ENCODE measurements at places on chromosomes 12 and 14.
A peak's percentile ranks its signal among the peaks of the same experiment; 100 is the strongest.

DNA sequence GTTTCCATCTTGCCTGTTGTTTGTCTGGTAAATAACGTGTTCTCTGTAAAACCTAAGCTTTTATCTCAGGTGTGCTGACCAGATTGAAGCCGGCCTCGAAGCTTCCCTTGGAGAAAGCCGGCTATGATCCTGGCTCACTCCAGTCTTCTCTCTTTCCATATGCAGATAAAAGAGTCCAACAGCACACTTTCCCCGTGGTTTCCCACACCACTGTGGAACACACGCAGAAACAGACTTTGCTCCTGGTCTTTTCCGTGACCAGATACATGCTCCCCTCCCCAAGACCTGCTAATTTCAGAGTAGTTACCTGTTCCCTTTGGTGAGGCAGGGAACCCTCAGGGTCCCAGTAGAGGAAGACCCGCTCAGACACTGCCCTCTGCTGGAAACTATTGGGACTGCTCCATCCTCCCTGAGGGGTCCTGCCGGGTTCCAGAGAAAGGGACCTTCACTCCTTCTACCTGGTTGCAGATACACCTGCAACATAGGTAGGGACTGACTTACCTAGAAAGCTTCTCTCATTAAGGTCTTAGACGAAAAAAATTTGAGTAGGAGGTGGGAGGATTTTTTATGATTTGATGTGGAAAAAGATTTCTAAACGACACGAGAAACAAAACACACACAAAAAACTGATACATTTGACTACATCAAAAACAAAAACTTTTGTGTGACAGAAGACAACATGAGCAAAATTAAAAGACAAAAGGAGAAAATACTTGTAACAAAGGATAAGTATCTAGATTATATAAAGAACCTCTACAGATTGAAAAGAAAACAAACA is 415.4 kb upstream of the CCDC196 start:
- DNase-seq = peak; percentile 49

GRCh38 chr14:71454010-71454409 is 478.2 kb upstream of the RGS6 start:
- DNase-seq = no peak

GRCh38 chr12:94597268-94597667 is 53.1 kb downstream of the TMCC3 start:
- DNase-seq = no peak

- DNase-seq = no peak
Measured at GRCh38 chr12:269191-269590, 6.6 kb upstream of the SLC6A13 start.

GRCh38 chr12:24853588-24853987 is 95.3 kb downstream of the BCAT1 start:
- DNase-seq = no peak

GRCh38 chr12:21416511-21417121 is 20.8 kb upstream of the PYROXD1 start:
- DNase-seq = no peak

- DNase-seq = no peak
Measured at GRCh38 chr12:49298160-49298559, 3.2 kb downstream of the PRPH start.

GRCh38 chr12:93243689-93244513 is 133.8 kb upstream of the NUDT4 start:
- peak; percentile 38 for DNase-seq

GRCh38 chr12:45546545-45546944 is 183.0 kb upstream of the ARID2 start:
- DNase-seq = no peak

DNA sequence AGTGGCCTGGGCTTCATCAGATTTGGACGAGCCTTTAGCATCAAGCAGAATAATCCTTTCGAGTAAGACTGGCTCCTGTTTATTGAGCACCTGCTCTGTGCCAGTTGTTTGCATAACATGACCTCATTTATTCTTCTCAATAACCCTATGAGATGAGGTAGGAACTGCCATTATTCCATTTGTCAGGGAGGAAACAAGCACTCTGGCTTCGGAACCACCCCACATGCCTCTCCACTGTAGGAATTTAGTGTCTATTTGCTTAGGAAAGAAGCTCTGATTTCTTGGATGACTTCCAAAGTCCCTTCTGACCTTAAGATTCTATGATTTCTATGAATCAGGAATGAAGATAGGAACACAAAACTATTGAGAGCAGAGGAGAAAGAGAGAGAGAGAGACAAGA is 11.0 kb downstream of the SAMD4A start:
- no peak for DNase-seq

DNA sequence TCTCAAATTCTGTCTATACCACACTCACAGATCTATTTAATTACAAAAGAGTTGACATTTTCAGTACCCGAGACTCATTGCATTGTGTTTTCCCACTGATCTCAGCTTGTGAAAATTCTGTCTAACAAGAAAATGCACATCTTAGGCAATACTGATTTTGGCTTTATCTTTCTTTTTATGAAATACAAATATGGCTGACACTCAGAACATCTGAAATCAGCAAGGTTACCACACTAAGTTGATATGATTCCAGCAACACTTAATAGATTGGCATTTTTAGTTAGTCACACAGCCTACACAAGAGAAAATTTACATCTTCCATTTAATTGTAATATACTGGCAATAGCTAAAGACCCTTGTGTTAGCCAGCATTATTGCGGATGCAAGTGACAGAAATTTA is 40.3 kb downstream of the PEX5 start:
- no peak for DNase-seq

- no peak for DNase-seq
Measured at GRCh38 chr12:8816448-8817050, 5.9 kb upstream of the A2ML1 start.

DNA sequence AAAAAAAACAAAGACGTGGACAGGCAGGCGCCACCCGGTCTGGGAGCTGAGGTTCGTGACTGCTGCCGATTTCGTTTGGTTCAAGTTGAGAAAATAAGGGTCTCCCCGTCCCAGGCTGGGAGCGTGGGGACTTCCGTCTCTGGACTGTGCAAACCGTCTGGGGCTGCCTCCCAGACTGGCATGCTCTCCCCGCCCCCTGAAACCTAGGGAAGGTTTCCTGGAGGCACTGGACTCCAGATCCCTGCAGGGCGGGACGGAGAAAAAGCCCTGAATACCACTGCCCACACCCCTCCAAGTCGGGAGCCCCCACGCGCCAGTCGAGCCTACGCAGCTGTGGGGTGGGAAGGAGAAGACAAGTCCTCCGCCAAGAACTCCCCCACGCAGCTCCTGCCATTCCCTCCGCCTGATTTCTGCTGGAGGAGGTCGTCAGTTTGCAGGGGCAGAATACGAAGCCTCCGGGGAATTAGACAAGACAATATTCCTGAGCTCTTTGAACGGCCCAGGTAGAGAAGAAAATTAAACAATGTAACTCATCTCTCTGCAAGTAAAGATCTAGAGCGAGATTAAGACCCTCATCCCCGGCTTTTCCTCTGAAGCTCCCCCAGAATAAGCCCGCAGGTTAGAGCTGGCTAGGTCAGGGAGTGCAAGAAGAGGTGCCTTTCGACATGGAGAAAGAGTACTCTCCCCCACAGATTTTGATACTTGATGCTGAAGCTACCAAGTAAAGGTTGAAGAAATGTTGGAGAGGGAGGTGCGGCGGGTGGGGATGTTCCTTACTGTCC is 10.4 kb upstream of the HOXC13 start:
- DNase-seq = no peak

- DNase-seq = no peak
Measured at GRCh38 chr12:83386527-83387264, 700.0 kb downstream of the TMTC2 start.

DNA sequence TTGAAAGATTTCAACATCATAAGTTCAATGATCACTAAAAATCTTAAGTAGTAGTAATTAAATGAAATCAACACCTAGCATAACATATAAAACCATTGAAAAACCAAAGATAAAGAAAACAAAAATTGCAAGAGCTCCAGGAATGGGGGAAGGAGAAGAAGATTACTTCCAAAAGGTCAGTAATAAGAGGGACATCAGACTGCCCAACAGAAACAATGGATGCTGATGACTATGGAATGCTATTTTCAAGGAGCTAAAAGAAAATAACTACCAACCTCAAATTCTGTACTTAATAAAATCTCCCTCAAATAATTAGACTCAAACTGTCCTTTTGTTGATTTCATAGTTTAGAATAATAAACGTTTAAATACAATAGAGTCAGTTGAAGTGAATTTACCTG is 314.5 kb upstream of the LMO3 start:
- no peak for DNase-seq

DNA sequence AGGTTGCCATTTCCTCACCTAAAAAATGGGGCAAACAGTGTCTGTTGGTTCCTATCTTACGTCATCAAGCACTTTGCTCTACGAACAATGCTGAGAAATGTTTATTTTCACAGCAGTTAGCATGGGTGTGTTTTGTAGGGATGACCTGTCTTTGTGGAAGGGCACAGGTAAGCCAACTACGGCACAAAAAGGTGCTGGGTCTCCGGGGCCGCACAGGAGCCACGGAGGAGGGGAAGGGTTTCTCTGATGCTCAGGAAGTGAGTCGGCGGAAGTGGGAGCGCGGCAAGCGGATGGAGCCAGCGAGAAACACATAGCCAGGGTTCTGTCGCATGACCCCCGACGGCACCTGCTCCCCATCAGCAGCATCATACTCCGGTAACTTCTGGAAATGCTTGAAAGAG is 65.6 kb upstream of the TCL1B start:
- DNase-seq = no peak

GRCh38 chr12:120230326-120230973 is 29.5 kb upstream of the RPLP0 start:
- DNase-seq = no peak

- DNase-seq = no peak
Measured at GRCh38 chr12:123268850-123269249, 2.8 kb downstream of the CDK2AP1 start.

DNA sequence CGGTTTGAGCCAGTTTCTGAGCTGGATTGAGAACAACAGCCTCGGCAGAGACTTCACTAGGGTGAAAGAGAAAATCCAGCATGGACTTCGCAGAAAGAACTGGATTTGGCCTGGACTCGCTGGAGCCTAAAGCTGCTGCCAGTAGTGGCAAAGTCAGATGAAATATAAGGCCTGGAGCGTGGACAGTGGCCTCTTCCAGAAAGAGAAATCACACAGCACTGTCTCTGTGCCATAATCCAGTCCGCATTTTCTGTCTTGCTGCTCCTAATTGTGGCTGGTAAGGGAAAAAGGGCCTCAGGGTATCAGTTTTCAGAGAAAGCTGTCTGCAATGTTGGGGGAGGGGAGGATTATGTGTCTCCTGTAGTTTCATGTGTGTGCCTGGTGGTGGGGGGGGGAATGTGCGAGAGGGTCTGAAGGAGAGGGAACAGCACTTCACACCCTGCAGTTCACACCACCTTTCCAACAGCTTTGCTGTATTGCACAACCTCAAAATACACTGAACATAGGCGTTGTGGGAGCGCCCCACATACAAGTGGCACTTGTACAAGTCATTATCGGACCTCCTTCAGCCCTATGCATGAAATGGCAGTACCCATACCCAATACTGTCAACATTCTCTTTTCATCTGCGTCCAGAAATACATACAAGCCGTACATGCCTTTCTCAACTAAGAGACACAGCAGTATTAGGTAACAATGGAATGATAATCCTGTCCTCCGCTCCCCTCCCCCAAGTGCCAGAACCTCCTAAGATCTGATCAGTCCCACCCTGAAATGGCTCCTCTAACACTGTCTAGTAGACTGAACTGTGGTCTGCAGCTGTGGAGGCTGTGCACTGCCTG is 107.5 kb upstream of the ATF7IP start:
- DNase-seq = peak; percentile 89
